HFFc6 (cell line): ENCODE measurements at places on chromosomes 12 and 14. TPM values are rescaled to one million over a fixed set of nuclear protein-coding genes. Genes with fewer than 3 reads are reported as not detected.

Gene RD3L
- total RNA-seq: not detected in 3 replicates

- no peak overlapping the region for H3K4me3 ChIP-seq
- DNase-seq: no peak
- H3K27ac ChIP-seq: no peak overlapping the region
- H3K4me1 ChIP-seq: peaks cover 21% of the 10 kb centered on the region; the same call in 1 of the 2 replicates
- H3K27me3 ChIP-seq: no peaks in the 10 kb centered on the region
Measured at GRCh38 chr12:76503957-76504356, 55.6 kb downstream of the OSBPL8 start.

Gene ZDHHC22
- total RNA-seq: not detected in 3 replicates

DNA sequence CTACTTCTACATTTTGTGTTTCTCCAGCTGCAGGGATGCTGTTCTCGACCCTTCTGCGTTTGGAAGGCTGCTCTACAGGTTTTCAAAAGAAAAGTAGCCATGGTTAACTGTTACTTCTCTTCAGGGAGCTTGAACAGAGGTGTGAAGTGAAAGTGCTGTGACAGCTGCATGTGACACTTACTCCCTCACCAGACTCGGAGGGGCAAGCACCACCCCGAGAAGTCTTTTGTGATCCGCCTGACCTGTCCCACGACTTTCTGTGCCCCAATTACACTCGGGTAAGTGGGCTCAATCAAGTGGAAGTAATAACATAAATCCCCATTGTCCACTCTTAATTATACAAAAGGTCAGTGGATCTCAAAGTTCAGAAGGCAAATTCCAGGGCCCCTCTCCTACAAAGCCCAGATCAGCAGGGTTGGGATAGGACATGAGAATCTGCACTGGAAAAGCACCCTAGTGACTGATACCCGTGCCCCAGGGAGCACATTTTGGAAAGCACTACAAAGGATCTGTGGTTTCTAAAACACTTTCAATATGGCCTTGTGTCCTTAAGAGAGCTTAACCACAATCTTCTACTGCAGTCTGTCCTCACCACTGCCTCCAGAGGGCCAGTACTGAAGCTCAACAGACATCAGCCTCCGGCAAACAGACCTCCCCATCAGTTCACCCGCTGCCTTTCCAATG, 11.5 kb downstream of the FICD start:
- peaks cover 47% of the 10 kb centered on the region for H3K36me3 ChIP-seq
- peak overlapping the region; percentile 91 for H3K27ac ChIP-seq
- peaks cover 7% of the 10 kb centered on the region for H3K27me3 ChIP-seq
- peak; percentile 70 for DNase-seq
- 0 out of 2 replicates have a peak overlapping the region, but pooled peaks have one; percentile 47 for H3K4me3 ChIP-seq

Gene GATC
- 19.1 to 27.5 TPM (median 21.9 TPM) in 3 replicates for total RNA-seq

GRCh38 chr12:44616402-44616801, 259.7 kb downstream of the NELL2 start:
- H3K27ac ChIP-seq: no peak overlapping the region
- no peaks in the 10 kb centered on the region for H3K27me3 ChIP-seq
- DNase-seq: no peak
- H3K36me3 ChIP-seq: no peaks in the 10 kb centered on the region
- no peak overlapping the region for H3K4me3 ChIP-seq

- H3K27me3 ChIP-seq: peaks cover 5% of the 10 kb centered on the region
- DNase-seq: no peak
- H3K36me3 ChIP-seq: no peaks in the 10 kb centered on the region
- H3K4me1 ChIP-seq: peaks cover 3% of the 10 kb centered on the region
- H3K4me3 ChIP-seq: no peak overlapping the region
Measured at GRCh38 chr12:32761716-32762115, 6.0 kb upstream of the YARS2 start.

DNA sequence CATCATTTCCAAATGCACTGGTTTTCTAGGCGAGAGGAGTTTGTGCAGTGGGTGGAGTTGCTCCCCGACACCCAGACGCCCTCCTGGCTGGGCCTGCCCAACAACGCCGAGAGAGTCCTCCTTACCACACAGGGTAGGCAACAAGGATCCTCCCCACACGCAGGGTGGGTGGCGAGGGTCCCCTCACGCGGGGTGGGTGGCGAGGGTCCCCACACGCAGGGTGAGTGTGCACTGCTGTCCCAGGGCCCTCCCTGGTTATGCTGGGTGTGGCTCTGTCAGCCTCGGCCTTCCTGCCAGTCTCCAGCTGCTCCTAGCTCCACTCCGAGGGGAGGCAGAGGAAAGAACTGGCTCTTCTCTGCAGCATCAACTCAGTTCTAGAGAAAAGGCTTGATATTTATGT, 42.3 kb downstream of the HSP90AA1 start:
- no peak for DNase-seq
- H3K4me1 ChIP-seq: no peaks in the 10 kb centered on the region
- H3K27ac ChIP-seq: no peak overlapping the region
- no peak overlapping the region for H3K4me3 ChIP-seq
- H3K27me3 ChIP-seq: peaks cover 2% of the 10 kb centered on the region

DNA sequence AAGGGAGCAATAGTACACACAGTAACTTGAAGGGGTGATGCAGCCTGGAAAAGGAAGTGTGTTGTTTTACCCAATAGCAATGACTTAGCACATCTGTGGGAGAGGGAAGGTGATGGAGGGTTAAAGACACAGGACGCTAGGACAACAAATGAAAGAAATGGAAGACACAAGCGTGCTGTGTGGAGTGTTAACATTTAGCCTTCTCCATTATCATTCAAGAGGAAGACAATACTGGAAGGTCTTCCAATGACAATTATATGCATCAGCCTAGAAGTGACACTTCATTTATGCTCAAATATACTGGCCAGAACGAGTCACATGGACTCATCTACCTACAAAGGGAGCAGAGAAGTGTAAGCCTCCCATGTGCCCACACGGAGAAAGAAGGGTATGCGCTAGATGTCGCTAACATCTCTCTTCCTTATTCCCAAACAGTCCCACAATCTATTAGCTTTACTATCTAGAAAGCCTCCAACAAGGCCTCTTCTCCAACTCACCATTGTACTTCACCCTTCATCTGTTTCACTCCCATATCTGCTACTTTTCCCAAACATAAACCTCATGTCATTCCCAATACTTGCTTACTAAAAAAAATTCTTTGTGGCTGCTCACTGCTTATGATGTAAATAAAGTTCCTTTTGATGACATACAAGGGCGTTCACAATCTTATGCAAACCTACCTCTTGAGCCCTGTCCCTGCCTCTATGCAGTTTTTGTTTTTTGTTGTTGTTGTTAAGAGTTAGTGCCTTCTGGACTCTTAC, 20.3 kb downstream of the PPM1H start:
- no peak overlapping the region for H3K4me3 ChIP-seq
- no peak overlapping the region for H3K27ac ChIP-seq
- no peak for DNase-seq
- H3K27me3 ChIP-seq: peaks cover 4% of the 10 kb centered on the region
